Hematopoietic multipotent progenitor cell (in vitro differentiated cells): ENCODE measurements at places on chromosomes 12 and 14.

DNA sequence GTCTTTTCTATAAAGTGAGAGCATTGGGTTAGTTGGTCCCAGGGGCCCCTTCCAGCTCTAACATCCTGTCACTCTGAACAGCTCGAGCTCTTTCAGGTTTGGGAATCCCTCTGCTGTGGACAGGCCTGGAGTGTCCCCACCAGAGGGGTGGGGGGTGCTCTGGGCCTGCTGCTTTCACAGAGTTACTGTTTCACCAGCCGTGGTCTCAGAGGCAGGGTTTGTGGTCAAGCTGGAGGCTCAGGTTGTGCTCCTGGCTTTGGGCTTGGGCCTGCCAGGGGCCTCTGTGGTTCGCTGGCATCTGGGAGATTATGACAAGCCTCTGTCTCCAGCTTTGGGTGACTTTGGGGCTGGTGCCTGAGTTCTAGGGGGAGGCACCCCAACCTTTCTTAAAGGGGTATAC is 59.6 kb downstream of the FBXL14 start:
- no peak for DNase-seq

GRCh38 chr14:95796788-95797187 is 79.8 kb upstream of the TUNAR start:
- DNase-seq = no peak

GRCh38 chr14:87916886-87917275 is 76.1 kb downstream of the GALC start:
- DNase-seq = no peak

GRCh38 chr12:131711551-131712205 is 788 bp downstream of the SFSWAP start:
- no peak for DNase-seq

- no peak for DNase-seq
Measured at GRCh38 chr14:101474563-101475455, 86.5 kb upstream of the DIO3 start.

- DNase-seq = no peak
Measured at GRCh38 chr14:21102521-21103410, 1.9 kb downstream of the TMEM253 start.

GRCh38 chr12:66605293-66605692 is 73.6 kb downstream of the GRIP1 start:
- DNase-seq = no peak

- no peak for DNase-seq
Measured at GRCh38 chr14:31257244-31257553, 49.6 kb upstream of the HECTD1 start.

GRCh38 chr14:51431741-51432140 is 191.7 kb downstream of the TMX1 start:
- no peak for DNase-seq

DNA sequence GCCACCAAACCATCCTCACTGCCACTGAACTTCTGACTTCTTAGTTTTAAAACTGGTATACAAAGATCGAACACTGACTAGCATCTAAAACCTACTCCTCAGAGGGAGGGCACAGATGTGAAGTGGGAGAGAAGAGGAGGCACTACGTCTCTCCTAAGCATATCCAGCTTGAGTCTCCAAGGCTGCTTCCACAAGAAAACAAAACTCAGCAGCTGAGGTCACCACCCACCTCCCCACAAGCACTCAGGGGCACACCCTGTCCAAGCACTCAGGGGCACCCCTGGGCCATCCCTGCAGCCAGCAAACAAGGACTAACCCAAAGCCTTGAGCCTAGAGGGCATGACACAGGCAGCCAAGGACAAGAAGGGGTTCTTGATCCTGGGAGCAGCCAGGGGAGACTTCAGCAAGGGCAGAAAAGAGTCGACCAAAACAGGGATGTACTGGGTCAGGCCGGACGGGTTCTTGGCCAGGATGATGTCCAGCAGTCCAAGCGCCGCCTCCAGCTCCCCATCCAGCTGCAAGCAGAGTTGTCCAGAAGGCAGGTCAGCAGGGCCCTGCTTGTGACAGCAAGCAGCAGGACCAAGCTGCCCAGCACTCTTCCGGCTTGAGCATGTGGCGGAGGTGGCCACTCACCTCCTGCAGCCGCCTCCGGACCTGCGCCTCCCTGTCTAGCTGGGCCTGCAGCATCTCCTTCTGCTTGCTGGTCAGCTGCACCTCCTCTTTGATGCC is 34.8 kb downstream of the GCN1 start:
- no peak for DNase-seq

- no peak for DNase-seq
Measured at GRCh38 chr12:3313066-3313465, 177.9 kb upstream of the PRMT8 start.

- DNase-seq = no peak
Measured at GRCh38 chr12:112443916-112444315, 25.2 kb downstream of the PTPN11 start.

DNA sequence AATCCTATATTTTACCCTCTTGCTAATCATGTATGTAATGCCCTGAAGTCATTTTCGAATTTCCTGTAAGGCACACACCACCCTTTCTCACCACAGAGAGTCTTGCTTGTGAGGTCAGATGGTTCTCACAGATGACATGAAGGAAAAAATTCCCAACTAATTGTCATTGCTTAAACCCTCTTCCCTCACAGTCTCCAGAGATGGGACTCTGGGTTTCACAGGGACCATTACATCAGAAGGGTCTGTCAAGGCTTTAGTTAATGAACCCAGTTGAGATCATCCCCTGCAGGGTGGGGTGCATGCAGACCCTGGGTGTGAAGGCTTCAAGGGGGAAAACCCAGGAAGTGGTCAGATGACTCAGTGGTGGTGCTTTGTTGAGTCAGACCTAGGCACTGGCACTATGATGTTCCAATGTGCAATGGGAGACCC is 229.6 kb downstream of the BCAT1 start:
- no peak for DNase-seq

- DNase-seq = no peak
Measured at GRCh38 chr14:99673305-99674063, 10.6 kb upstream of the CYP46A1 start.

DNA sequence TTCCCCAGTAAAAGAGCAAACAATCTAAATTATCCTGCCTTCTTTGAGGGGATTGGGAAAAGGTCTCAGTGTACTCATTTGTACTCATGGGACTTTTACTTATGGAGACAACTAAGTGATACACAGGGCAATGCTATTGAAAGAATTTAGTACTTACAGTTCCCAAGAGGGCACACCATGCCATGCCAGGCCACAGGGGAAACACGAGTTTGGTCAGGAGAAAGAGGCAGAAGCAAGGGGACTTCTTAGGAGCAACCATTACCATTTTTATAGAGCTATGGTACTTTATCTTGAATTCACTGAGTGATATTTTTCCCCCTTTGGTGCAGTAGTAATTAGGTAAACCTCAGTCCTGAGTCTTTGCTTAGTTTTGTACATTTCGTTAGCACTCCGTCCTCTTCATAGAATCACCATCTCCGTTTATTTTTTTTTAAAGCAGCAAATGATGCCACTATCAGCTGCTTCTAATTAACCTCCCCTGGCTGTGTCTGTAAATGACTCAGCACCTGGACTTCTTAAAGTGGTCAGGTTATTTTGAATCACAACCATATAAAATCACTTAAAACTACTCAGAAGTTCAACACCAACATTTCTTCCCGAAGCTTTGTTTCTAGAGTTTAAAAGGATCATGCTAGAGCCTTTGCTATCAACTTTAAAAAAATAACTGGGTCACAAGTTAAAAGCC is 5.9 kb upstream of the WASHC3 start:
- no peak for DNase-seq

- no peak for DNase-seq
Measured at GRCh38 chr14:59107819-59108218, 80.6 kb upstream of the DAAM1 start.

- no peak for DNase-seq
Measured at GRCh38 chr12:132160016-132160415, 15.8 kb downstream of the NOC4L start.

GRCh38 chr12:101604132-101604531 is 9.4 kb downstream of the MYBPC1 start:
- DNase-seq = no peak

DNA sequence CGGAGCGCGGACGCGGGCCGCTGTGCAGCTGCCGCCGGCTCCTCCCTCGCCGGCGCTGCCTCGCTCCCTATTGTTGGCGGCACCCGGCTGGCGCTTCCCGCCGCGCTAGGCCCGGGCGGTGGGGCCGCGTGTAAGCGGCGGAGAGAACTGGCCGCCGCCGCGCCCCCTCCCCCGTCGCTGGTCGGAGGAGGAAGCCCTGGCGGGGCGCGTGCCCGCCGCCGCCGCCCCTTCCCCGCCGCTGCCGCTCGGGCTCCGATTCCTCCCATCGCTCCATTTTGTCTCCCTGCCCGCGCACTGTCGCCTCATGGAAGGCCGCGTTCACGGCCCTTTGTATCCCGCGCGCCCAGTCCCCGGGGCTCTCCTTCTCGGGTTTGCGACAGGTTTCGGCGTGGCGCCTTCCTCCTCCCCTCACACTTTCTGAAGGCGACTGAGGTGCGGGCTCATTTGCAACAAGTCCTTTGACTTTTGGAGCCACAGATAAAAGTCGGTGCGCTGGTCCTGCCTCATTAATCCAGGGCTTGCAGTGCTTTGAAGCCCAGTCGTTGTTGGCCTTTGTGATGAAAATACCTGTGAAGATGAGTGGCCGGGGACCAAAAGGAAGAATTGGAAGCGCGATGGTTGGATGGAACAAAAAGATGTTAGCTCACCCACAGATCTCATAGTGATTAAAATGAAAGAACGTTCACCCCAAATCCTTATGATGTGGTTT is 707 bp downstream of the CPSF6 start:
- DNase-seq = peak; percentile 64

DNA sequence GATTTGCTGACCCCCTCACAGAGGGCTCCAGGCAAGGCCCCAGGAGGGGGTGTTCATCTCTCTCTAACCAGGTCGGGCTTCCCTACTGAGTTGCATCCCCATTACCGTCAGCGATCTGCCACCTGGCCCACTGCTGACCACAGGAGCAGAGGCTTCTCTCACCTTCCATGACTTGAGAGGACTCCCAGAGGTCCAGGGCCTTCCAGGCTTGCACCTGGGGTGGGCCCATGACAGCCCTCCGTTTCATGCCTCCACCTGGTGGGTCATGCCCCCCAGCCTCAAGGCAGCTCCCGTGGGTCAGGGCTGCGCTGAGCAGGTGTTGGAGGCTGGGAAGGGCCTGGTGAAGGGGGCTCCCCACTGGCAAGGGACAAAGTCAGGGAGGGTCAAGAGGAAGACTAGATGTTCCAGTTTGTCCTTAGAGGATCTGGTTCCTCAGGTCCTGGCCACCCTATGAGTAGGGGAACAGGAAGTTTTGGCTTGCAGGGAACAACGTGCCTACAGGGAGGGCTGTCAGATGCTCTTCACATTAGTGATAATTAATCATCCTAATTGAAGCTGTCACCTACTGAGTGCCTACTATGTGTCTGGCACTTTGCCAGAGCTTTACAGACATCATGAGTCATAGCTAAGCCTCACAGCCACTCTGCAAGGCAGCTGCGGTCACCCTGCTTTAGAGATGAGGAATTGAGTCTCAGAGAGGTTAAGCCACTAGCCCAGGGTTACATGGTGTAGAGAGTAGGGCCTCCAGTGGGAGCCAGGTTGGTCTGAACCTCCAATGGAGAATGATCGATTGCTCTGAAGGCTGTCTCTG is 13.8 kb downstream of the NFKBIA start:
- no peak for DNase-seq

- DNase-seq = no peak
Measured at GRCh38 chr12:56644654-56645053, 1.1 kb downstream of the ATP5F1B start.

- DNase-seq = no peak
Measured at GRCh38 chr12:132354211-132354981, 25.0 kb upstream of the GALNT9 start.

DNA sequence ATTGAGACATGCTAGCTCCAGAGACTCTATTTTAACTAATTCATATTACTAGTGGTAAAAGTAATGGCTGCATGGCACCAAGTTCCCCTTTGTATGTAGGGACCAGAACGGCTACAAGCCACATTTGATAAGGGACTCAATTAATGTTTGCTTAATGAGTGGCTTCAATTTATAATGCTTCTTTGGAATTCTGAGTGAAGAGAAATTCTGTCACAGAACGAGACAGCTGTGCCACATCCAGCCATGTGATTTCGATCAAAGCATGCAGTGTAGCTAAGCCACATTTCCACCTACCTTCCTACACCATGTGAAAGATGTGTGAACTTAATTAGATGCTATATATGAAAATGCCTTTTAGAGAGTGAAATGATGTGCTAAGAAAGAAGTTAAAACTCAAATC is 217.4 kb downstream of the ACSS3 start:
- DNase-seq = no peak

DNA sequence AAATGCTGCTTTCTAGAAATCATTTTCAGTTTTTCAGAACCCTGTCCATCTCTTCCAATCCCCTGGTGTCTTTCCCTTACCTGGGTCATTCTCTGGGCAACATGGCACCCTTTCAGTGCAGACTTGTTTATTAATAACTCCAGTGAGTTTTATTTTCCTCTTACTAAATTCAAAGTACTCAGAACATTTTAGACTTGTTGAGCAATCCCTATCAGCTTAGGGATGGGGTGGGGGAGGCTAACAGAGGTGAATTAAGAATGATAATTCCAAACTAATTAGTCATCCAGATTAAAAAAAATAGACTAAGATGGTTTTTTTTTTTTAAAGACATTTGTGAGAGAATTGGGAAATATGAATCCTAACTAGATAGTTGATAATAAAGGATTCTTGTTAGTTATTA is 10.7 kb downstream of the GPRC5A start:
- DNase-seq = no peak

- no peak for DNase-seq
Measured at GRCh38 chr12:89768586-89769482, 60.2 kb upstream of the ATP2B1 start.

GRCh38 chr14:98956661-98957060 is 315.3 kb downstream of the BCL11B start:
- no peak for DNase-seq

DNA sequence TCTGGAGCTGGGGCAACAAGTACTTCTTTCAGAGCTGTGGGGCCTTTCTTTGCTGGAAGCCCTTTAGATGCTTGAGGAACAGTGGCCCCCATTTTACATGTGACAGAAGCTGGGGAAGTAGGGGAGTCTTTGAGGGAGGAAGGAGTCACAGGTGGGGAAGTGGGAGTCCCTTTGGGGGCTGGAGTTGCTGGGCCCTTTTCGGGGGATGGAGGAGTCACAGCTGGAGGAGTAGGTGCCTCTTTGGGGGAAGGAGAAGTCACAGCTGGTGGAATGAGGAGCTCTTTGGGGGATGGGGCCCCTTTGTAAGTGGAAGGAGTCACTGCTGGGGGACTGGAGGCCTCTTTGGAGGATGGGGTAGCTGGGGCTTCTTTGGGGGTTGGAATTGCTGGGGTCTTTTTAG is 8.6 kb downstream of the NACA start:
- DNase-seq = no peak
